ENCODE measurements at places on chromosomes 3 and 15.

- no peak for DNase-seq
Measured at GRCh38 chr3:114848082-114848481, 299.0 kb downstream of the ZBTB20 start.

DNA sequence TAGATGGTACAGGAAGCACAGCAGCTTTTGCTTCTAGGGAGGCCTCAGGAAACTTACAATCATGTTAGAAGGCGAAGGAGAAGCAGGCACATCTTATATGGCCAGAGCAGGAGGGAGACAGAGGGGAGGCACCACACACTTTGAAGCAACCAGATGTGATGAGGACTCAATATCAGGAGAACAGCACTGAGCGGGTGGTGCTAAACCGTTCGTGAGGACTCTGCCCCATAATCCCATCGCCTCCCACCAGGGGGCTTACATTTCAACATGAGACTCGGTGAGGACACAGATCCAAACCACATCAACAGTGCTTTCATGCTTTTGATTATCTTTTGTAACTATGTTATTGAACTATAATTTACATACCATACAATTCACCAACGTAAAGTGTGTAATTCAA, 7.6 kb upstream of the TMEM44 start:
- no peak for DNase-seq

DNA sequence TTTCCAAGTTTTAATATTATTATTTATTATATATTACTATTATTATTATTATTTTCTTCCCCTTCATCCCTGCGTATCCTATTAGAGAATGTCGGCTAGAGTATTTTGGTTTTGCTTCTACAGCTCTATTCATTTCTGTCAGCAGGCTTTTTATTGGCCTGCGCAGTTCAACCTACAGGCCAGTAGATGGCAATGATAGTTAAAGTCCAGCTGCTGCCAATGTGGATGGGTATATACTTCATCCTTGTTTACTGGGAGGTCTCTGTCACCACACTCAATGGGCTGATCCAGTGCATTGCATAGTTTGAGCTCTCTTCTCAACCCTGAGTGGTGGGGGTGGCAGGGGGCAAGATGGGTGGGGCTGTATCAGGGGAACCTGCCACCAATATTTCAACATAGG, 799.8 kb downstream of the NSUN3 start:
- DNase-seq: peak; percentile 9

- DNase-seq: no peak
Measured at GRCh38 chr15:75076277-75076676, 52.9 kb downstream of the PPCDC start.

DNA sequence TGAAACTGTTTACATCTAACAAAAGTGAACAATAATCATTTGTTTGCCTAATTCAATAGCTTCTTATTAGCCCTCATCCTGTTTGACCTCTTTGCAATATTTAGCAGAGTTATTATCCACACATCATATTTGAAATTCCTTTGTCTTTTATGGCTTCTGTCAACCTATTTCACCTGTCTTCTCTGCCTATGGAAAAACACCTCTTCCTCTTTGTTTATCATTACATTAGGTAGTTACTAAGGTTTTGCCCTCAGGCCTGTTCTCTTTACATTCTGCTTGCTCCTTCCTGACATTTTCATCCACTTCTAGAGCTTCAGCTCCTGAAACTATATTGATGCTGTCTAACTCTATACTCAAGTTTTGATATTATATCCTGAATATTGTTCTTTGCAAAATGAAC, 183.0 kb downstream of the SUCNR1 start:
- DNase-seq: no peak

DNA sequence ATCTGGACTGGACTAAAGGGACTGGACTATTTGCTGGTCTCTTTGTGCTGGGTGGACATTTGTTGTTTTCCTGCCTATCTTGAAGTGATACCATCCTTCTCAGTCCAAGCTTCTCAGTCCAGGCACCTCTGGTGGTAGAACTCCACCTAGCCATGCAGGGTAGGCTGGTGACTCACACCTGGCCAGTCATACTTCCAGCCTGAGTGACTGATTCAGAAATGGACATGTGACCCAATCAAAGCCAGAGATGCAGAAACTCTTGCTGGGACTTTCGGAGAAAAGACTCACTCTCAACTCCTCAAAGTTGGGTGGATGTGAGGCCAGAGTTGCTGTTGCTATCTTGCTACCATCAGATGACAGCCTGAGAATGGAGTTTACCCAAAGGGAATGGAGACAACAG, 5.6 kb upstream of the ASB14 start:
- no peak for DNase-seq

- peak; percentile 70 for DNase-seq
Measured at GRCh38 chr3:147934451-147935180, 525.5 kb downstream of the ZIC1 start.

GRCh38 chr3:52198643-52199608, 966 bp downstream of the ALAS1 start:
- DNase-seq: no peak

GRCh38 chr15:99438691-99439523, 126.9 kb upstream of the MEF2A start:
- DNase-seq: no peak

DNA sequence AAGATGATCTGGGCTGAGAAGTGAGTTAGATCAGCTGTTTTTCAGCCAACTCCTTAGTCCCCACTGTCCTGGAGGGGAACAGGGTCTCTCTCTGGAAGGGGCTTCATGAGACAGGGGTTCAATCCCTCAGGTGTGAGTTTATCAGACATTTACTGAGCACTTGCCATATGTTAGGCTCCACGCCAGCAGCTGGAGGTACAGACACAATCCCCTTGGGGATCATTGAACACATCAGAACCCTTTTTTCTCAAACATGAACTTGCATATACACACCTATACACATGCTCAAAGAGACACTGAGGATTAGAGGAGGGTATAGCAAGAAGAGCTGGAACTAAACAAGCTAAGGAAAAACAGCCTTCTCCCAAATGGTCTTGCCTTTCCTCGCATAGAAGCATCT, 5.5 kb upstream of the BMF start:
- no peak for DNase-seq

GRCh38 chr3:15023249-15023648, 41.9 kb downstream of the MRPS25 start:
- no peak for DNase-seq

DNA sequence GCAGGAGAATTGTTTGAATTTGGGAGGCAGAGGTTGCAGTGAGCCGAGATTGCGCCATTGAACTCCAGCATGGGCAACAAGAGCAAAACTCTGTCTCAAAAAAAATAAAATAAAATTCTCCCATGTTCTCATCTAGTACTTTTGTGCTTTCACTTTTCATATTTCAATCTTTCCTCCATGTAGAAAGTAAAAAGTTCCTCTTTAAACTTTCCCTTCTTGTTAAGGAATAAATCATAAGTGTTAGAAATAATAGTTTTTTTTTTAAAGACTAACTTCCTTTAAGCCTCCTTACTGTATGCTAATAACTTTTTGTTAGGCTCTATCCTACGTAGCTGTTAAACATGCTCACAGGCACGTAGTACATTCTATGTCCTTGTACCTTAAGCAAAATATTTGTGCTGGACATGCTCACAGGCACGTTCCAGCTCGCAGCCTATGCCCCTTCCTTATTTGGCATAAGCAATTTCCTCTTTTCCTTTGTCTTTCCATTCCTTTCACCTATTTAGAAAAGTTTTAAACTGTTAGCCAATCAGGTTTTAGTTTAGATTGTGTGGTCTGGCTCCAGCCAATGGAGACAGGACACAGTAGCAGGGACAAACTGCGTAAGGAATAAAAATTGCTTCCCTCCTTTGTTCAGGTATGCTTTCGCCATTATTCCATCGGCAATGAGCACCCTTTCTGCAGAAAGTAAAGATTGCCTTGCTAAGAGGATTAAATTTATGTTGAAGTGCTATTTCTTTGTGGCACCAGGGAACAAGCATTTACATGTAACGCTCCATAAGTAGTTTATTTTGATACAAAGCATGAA, 38.9 kb upstream of the PIK3CB start:
- no peak for DNase-seq

DNA sequence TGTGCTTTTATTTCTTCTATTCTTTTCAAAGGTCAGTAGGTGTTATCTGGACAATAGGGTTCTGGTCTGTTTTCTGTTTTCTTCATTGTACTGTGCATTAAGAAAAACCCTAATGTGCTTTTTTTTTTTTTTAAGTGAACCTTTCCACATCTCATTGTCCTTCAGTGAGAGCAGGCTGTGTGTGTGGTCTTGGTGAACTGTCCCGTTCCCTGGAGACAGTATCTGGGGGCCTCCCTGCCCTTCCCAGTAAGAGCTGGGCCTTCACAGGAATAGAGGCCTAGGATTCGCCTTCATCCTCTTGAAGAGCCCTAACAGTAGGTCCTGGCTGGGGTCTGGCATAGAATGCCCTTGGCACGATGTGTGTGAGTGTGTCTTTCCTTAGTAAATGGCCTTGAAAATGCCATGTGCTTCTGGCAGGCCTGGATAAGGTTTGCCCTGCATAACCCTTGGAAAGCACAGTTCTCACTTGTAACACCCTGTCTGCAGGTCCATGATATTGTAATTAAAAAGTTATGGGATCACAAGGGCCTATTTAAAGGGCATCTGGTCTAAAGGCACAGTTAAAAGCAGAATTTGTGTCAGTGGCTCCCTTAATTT, 81.2 kb downstream of the IGF1R start:
- DNase-seq: no peak

GRCh38 chr3:14630404-14631100, 21.0 kb upstream of the CCDC174 start:
- DNase-seq: no peak

GRCh38 chr3:128825117-128825725, 54.2 kb upstream of the ACAD9 start:
- DNase-seq: no peak

- DNase-seq: no peak
Measured at GRCh38 chr3:173732237-173732636, 334.7 kb downstream of the NLGN1 start.

DNA sequence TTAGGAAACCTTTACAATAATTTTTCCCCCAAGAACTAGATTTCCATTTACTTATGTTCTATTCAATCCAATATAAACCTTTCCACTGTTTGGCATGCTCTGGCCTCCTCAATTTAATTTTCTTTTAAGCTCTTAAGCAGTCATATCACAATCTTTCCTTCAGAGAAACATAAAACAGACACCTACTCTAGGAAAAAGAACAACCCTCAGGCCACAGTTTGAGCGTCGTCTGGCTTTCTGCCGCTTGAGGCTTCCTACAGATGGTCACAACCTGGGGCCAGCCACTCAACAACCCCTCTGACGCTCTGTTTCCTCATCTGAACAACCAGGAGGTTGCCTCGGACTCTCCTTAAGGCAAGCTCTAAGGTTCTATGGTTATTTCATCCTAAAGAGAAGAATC, 143.3 kb downstream of the ADAMTS17 start:
- no peak for DNase-seq

- DNase-seq: no peak
Measured at GRCh38 chr15:81190922-81191507, 5.7 kb upstream of the IL16 start.

DNA sequence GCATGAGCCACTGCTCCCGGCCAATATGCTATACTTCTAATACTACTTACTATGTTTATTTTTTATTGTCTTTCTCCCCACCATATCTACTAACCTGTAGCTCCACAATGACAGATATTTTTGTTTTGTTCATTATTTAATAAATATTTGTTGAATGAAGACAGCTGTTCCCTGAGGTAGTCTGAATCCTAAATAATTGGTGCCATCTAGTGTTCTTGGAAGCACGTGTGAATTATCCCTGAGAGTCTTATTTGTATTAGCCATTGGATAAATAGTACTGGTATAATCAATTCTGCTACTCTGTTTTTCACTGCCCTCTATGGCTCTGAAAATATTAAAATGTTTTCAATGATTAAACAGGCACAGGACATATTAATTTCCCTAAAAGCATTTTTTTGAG, 5.6 kb upstream of the APPL1 start:
- no peak for DNase-seq

DNA sequence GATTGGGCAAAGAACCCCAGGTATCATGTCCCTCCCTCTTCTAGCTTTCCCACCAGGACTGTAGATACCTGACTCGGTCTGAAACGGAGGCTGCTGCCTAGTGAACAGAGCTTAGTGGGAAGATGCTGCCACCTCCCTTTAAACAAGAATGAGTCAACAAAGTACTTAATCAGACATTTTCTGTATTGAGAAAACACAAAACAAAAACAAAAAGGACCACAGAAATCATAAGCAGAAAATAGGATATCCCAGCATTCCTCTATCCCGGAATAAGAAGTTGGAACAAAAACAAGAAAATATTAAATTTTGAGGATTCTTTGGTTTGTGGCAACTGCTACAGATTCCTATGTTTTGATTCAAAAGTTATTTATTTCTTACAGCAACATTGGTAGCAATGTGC, 51.7 kb upstream of the COL8A1 start:
- no peak for DNase-seq

GRCh38 chr3:15204005-15204404, 2.0 kb upstream of the CAPN7 start:
- DNase-seq: no peak

Measured in iPS DF 6.9 (cell line).